ENCODE measurements at places on chromosomes 7 and 10. TPM values are rescaled to one million over a fixed set of nuclear protein-coding genes. Genes with fewer than 3 reads are reported as not detected.

The ANKRD2 gene
- not detected for total RNA-seq

The CYP26C1 gene
- total RNA-seq = not detected

The PPA1 gene
- 209 TPM for total RNA-seq

The PRF1 gene
- not detected for total RNA-seq

The DDC gene
- total RNA-seq = not detected

The CDHR1 gene
- total RNA-seq = 0.58 TPM

The ADAM12 gene
- 16.7 TPM for total RNA-seq

The ZCWPW1 gene
- 4.3 TPM for total RNA-seq

The LIPM gene
- not detected for total RNA-seq

The TFEC gene
- not detected for total RNA-seq

The GDF10 gene
- not detected for total RNA-seq

The SLC18A3 gene
- total RNA-seq = not detected

The GPR26 gene
- total RNA-seq = not detected

Data from myometrial cell (primary cell).